ENCODE measurements at places on chromosomes 13 and 19.

GRCh38 chr19:42191855-42192254, 25.6 kb downstream of the DEDD2 start:
- DNase-seq: peak; percentile 91

- no peak for DNase-seq
Observed at GRCh38 chr13:33287142-33287882, 1.8 kb upstream of the STARD13 start.

- no peak for DNase-seq
Observed at GRCh38 chr13:50613356-50613831, 230.1 kb downstream of the DLEU7 start.

GRCh38 chr19:50500060-50500752, 10.8 kb downstream of the JOSD2 start:
- no peak for DNase-seq

GRCh38 chr19:30144802-30145201, 202.8 kb downstream of the URI1 start:
- DNase-seq: no peak

DNA sequence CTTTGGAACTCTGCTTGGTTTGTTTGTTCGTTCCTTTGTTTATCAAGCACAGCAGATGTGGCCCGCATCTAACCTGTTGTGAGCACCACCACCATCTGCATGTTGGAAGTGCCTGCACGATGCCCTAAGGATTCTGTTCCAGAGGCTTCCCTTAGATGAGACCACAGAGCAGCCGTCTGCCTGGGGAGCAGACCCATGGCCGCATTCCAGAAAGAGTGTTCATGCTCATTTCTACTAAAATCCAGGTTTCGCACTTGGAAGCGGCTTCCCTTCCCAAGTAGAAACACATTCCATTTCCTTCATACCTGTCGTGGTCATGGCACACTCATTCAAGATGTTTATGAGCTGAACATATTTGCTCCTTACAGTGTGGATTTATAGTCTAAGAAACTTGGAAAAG, 27.2 kb downstream of the COL4A2 start:
- no peak for DNase-seq

GRCh38 chr13:95642999-95643398, 1.5 kb downstream of the DZIP1 start:
- DNase-seq: no peak

- DNase-seq: no peak
Observed at GRCh38 chr13:51626749-51627148, 42.5 kb downstream of the WDFY2 start.

- DNase-seq: no peak
Observed at GRCh38 chr19:32289566-32290210, 55.7 kb upstream of the ZNF507 start.

DNA sequence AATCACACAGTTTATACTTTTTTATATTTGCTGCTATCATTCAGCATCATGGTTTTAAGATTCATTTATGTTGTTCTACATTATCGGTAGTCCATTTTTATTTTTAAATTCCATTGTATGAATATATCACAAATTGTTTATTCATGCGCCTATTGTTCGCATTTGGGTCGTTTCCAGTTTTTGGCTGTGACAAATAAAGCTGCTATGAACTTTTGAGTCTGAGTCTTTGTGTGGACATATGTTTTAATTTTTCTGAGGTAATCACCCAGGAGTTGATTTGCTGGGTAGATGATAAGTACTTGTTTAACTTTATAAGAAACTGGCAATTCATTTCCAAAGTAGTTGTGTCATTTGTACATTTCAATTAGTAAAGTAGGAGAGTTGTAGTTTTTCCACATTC, 74.2 kb upstream of the CSNK1A1L start:
- no peak for DNase-seq

- DNase-seq: peak; percentile 98
Observed at GRCh38 chr19:5826531-5827341, 12.8 kb downstream of the FUT6 start.

- no peak for DNase-seq
Observed at GRCh38 chr13:46389457-46390451, 2.7 kb upstream of the RUBCNL start.

DNA sequence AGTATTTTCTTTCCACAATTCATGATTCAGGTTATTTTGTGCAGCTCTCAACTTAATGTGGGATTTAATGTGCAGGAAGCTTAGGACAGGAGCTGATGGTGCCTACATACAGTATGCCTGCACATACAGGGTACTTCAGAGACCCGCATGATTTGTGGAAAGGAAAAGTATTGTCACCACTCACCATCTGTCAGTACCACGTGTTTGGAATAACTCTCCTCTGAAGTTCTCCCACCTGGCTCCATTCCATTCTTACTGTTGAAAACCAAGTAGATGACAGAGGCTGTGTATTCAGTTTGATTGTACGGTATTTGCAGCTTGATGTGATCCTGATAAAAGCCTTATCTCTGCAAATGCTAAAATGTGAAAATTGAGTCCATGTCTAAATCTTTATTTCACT, 85.7 kb downstream of the ZAR1L start:
- peak; percentile 53 for DNase-seq

DNA sequence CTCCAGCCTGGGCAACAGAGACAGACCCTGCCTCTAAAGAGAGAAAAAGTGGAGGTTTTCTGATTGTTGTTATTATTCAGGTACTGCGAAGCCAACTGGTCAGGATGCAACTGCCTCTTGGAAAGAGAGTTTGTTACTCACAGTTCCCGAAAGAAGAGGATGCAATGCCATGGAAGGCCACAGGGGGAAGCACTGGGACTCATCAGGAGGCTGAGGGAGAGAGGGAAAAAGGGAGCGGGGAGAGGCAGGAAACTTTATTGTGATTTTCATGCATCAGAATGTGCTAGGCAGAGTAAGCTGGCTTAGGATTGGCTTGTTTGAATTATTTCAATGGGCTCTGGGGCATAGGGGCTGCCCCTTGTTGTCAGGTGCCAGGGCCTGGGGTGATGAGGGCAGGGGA, 27.6 kb downstream of the MYO9B start:
- no peak for DNase-seq

DNA sequence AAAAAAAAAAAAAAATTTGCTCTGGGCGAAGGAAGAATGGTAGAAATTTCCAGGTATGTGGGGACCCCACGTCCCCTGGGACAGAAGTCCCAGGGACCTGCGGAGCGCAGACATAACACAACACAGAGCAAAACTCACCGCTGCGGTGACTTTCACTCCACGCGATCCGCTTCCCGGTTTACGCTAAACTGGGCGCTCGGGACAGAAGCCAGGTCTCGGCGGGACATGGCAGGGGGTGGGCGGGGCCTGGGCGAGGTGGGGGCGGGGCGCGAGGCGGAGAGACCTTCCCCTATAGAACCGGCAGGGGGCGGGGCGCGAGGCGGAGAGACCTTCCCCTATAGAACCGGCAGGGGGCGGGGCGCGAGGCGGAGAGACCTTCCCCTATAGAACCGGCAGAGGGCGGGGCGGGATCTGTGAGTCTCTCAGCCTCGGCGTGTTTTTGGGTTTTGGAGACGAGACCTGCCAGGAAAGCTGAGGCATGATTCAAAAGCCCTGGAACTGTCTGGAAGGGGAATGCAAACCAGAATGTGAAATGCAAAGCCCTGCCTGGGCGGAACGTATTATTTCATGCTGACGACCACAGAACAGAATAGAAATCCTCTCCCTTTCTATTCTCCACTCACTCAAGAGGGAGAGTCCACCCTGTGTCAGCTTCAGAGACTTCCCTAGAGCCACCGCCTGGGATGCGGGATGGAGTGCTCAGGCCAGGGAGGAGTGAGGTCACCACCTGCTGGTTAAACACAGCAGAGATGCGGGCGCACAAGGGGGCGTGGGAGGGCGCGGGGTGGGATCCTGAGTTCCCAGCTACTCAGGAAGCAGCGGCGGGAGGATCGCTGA, 20.2 kb upstream of the ERVV-1 start:
- DNase-seq: no peak

GRCh38 chr13:98103531-98103930, 39.4 kb upstream of the FARP1 start:
- DNase-seq: no peak

DNA sequence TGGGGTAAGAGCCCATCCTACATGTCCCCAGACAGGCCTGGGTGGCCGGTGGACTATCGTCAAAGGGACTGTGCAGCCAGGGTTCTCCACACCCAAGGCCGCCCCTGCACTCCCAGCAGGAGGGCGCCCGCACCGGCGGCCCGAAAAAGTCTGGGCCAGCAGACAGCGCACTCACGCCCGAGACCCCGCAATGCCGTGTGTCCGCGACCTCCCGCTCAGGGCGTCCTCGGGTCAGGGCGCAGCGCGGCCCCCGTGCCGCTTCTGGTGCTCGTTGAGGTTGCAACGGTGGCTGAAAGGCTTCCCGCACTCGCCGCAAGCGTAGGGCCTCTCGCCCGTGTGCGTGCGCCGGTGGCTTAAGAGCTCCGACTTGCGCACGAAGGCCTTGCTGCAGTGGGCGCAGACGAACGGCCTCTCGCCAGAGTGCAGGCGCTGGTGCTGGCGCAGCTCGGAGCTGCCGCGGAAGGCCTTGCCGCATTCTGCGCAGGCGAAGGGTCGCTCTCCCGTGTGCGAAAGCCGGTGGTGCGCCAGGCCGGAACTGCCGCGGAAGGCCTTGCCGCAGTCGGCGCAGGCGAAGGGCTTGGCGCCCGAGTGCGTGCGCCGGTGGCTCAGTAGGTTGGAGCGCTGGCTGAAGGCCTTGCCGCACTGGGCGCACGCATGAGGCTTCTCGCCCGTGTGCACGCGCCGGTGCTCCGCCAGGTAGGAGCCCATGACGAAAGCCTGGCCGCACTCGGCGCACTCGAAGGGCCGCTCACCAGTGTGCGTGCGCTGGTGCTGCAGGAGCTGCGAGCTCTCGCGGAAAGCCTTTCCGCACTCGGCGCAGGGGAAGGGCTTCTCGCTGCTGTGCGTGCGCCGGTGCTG, 2.8 kb upstream of the A1BG start:
- DNase-seq: no peak

DNA sequence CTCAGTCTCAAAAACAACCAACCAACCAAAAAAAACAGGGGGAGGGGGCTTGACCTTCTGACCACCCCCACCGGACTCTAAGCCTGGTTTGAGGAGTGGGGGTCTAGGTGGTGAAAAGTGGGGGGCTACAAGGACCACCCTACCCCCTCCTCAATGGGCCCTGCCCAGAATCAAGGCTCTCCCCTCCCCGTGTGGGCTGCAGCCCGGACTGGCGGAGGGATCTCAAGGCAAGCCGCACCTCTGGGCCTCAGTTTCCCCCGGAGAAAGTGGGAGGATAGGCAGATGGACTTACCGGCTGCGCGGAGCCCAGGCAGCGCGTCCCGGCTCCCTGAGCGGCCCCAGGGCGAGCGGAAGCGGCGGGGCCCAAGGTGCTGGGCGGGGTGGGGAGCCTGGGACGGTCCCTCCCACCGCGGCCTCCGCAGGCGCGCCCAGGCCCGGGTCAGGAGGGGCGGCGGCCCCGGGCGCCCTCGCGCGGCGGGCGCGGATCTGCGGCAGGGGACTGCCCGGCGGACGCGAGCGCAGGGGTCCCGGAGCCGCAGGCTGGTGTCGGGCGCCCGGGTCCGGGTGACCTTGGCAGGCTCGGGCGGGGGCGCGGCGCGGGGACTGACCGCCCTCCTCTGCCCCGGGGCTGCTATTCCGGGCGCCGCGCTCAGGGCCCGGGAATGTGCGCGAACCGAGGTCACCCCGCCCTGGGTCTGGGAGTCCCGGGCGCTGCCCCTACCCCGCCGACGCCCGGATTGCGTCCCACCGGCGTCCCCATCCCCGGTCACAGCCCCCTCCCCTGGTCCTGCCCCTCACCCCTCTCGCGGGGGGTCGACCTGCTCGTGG, at the start of gene ADAMTSL5:
ADAMTSL5 (minus strand) TSS at position 349 of the 828 bp plus-strand sequence. CDS start 2,076 bp downstream, outside the sequence.
- DNase-seq: no peak

DNA sequence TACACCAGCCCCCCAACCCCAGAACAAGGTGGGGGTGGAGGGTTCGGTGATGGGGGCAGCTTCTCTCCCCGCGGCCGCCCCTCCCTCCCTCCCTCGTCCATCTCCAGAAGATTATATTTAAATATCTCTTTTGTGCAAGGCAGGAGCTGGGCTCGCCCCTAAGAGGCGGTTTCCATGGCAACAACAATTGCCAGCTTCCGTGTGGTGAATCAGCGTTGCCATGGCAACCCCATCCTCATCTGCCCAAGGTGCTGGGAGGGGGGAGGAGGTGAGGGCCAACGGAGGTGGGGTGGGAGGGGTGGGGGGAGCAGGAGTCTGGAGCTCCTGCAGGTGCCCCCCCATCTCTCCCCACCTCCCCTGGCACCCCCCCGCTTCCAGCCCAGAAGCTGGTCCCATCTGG, 46.4 kb downstream of the CELF5 start:
- no peak for DNase-seq

DNA sequence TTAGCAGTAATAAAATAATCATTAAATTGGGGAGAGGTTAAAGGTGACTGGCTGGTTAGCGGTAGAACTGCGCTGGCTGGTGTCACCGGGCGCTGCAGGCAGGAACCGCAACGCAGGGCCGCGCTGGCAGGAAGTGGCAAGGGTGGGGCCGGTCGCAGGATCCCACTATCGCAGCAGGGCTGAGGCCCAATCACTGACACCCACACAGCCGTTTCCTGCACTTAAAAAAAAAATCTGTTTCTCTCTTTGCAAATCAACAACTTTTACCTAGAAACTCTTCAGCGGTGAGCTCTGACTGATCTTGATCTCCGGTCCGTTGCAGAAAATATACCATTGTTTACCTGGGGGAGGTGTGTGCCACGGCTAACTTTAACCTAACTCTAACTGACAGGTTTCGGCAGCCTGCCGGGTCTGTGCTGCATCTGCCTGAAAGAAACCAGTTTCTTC, 46.9 kb downstream of the KLF2 start:
- no peak for DNase-seq

DNA sequence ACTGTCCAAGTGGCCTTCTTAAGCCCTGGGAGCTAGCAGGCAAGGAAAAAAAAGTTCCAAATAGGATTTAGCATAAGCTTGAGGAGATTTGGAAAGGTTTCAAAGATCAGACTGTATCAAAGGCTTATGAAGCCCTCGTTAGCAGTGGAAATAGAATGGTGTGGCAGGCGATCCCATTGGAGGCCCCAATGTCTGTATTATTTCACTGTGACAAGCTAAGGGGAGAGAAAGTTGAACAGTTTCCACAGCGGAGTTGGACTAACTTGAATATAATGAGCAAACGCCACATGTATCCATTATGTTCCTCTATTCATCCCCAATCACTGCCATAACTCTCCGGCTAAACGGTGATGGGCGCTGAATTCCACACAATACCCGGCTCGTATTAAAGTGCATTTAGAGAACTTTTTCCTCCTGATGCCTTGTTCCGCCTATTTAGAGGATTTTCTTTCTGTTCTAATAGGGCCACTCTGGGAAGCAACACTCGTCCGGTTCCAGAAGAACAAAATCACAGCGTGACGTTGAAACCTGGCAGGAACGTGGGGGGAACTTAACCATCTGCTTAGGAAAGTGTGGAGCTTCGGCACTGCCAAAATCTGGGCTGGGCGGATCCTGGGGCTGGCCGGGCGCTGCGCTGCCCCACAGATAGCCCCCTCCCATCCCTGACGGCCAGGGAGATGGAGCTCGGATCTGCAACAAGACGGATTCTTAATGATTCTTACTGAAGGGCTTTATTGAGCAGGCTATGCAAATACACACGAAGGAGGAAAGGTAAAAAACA, 1.0 kb upstream of the PCDH8 start:
- no peak for DNase-seq

- no peak for DNase-seq
Observed at GRCh38 chr13:26786651-26787295, 26.2 kb upstream of the GPR12 start.

GRCh38 chr13:70960841-70961443, 852.7 kb upstream of the KLHL1 start:
- peak; percentile 56 for DNase-seq

- no peak for DNase-seq
Observed at GRCh38 chr19:601790-602189, 12.1 kb downstream of the HCN2 start.

Data from NCI-H510A treated with DMSO at 0.1 percent for 48 hours (cell line).